Endothelial cell (in vitro differentiated cells): ENCODE measurements at places on chromosomes 6 and 20.

DNA sequence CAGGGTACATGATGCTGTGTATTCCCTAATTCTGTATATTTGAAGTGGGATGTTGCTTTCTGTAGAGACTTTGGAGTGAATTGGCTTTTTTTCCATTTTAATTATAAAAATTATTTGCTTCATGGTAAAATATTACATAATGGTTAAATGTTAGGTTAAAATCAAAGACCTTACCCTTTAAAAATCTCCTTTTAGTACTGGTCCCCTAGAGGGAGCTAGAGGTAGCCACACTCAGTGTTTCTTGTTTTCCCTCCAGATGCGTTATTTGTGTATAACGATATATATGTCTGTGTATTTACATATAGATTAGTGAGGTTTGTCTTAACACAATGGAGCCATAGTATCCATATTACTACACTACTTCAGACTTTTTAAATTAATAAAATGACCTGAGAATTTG, 146.7 kb downstream of the PLCB4 start:
- no peak for DNase-seq

GRCh38 chr6:88626460-88626859, 337.0 kb downstream of the RNGTT start:
- DNase-seq = no peak

DNA sequence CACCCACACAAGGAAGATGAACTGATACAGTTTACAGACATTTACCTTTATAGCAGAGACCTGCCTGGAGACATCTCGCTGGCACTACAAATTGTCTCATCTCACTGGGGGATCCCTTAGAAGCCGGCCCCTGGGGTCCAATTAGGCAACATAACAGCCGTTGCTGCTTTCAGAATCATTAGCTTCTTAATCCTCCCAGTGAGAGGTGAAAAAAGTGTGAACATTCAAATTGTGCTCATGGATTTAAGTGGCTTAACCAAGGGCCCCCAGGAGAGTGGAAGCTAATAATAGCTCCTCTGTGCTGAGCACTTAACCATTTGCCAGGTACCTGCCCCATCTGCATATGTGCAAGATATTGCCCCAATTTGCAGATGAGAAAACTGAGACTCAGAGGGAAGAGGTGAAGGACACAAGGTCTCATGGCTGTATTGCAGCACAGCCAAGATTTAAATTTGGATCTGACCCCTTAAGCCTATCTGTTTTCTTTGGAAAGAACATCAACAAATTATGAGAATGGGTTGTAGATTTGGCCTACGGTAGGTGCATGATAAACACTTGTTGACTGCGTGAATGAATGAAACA, 101.0 kb downstream of the EYA2 start:
- no peak for DNase-seq

DNA sequence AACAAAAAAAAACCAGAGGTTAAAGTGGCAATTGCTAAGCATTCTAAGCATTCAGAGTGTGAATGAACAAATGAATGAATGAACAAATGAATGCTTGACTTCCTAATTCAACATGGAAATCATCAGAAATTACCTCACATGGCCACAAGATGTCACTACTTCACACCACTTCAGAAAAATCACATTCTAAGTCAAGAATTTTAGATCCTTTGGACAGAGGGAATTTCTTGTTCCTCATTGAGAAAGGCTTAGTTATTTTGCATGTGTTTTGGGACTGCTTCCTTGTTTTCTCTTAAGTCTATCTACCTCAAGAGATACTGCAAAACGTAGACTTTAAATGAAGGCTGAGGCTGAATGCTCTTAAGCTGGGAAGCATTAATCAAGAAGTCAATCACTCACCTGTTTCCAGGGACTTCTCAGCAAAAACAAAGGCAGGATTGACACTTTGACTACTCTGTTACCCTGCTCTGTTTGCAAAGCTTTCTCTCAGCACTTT, 120.2 kb downstream of the MBOAT1 start:
- peak; percentile 24 for DNase-seq

GRCh38 chr6:74967821-74968220, 238.0 kb downstream of the COL12A1 start:
- no peak for DNase-seq

GRCh38 chr20:57544838-57545564, 15.9 kb upstream of the PCK1 start:
- no peak for DNase-seq

- DNase-seq = no peak
Observed at GRCh38 chr6:3133515-3133914, 15.0 kb downstream of the BPHL start.

GRCh38 chr20:44967207-44967807, 995 bp downstream of the STK4 start:
- no peak for DNase-seq

DNA sequence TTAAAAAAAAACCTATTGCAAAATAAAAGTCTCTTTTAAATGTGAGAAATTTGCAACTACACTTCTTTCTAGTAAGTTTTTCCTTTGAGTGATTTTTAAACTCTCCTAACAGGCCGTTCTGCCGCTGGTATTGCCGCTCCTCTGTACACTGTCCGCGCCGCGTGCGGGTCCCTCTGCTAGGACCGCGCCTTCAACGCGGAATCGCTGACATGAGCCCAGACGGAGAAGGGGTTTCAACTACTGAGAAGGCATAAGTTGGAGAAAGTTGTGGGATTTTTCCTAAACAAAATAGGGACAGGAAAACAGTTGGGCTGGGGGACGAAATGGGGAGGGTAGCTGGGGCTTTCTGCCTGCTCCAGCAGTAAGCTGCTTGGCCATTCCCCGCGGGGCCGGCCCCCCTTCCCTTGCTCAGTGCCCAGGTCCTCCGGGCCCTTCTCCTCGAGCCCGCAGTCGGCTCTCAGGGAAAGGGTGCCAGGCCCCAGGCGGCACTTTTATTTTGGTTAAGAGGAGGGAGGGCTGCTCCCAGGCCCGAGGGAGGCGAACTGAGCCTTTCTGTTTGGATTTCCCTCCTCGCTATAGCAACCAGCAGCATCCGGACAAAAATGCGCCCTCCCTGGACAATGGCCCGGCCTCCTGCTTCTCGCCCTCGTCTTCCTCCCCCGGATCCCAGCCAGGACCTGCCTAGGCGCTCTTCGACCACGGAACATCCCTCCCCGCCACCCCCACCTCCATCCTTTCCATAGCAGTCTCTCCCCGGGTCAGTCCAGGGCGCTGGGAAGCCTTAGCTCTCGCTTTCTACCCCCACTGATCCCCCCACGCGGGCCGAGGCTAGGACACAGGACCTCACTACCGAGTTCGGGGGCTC, 6.8 kb upstream of the POU3F2 start:
- peak; percentile 72 for DNase-seq

DNA sequence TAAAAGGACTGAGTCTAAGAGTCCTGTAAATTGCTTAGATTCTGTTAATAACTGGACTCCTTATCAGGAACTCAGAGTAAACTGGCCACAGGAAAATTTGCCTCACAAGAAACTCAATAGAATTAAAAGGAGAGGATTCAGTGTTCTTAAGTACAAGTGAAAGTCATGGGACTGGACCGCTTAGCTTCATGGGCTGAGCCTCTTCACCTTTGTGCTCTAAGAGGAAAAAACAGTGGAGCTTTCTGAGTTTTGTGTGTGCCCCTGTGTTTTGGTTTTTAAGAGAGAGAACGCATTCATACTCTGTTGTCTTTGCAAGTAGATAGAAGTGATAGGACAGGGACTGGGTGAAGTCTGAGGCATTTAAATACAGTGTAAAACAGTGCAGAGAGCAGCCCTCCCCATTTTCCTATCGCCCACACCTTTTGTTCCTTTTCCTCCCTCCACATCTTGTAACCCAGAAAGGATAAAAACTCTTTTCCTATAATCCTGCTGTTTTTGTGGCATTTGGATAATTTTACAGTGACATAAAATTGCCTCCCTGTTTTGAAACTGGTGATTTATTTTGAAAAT, 49.6 kb downstream of the FOXO3 start:
- DNase-seq = no peak

DNA sequence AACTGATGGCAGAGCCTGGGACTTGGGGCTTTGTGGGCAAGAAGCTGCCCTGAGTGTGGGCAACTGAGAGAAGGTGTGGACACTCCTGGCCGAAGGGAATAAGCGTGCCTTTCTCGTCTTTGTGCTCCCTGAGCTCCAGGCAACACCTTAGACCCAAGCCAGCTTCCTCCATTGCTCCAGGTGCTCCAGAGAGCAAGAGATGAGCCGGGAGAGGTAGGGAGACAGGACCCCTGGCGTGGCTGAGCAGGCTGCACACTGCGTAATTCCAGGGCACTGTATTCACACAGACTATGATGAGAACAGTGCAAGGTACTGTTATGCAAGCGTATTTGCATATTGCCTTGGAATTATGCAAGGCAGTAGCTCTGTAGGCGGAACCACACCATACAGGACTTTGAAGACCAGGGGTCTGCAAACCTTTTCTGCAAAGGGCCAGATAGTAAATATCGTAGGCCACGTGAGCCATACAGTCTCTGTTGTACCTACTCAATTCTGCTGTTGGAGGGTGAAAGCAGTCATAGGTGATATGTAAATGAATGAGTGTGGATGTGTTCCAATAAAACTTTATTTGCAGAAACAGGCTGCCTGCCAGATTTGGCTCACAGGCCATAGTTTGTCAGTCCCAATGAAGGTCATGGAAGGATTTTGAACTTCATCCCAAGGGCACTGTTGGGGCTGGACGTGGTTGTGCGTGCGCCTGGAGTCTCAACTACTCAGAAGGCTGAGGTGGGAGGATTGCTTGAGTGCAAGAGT, 42.1 kb upstream of the FAM83D start:
- DNase-seq = no peak

DNA sequence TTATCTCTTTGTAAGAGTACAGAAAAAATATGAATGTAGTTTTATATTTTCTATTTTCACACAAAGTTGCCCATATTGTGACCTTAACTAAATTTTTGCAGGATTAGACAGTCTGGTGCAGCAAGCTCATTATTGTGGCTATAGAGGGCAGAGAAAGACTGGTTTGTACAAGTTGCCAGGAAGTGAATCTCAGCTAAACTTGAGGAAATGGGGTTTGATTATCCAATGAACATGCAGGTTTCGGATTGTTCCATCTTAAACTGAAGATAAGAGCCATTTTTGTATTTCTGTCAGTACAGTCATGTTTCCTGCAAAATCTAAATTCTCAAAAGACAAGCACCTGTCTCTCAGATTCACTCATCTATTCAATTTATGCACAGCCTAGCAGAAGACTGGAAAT, 390.9 kb downstream of the MMUT start:
- DNase-seq = no peak

DNA sequence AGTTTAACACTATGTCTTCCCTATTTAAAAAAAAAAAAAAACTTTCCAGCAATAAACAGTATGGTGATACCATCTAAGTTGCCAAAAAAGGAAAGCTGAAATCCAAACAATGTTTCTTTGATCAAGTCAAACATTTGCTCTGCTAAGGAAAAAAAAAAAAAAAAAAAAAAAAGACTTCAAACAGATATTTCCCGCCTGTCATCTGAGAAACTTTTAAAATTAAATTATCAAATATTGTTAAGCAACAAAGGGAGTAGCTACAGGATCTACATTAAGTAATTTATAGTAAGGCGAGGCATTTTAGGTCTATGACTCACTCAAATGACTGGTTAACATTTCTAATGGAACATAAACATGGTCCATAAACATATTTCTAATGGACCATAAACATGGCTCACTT, 121.2 kb downstream of the DST start:
- DNase-seq = no peak

DNA sequence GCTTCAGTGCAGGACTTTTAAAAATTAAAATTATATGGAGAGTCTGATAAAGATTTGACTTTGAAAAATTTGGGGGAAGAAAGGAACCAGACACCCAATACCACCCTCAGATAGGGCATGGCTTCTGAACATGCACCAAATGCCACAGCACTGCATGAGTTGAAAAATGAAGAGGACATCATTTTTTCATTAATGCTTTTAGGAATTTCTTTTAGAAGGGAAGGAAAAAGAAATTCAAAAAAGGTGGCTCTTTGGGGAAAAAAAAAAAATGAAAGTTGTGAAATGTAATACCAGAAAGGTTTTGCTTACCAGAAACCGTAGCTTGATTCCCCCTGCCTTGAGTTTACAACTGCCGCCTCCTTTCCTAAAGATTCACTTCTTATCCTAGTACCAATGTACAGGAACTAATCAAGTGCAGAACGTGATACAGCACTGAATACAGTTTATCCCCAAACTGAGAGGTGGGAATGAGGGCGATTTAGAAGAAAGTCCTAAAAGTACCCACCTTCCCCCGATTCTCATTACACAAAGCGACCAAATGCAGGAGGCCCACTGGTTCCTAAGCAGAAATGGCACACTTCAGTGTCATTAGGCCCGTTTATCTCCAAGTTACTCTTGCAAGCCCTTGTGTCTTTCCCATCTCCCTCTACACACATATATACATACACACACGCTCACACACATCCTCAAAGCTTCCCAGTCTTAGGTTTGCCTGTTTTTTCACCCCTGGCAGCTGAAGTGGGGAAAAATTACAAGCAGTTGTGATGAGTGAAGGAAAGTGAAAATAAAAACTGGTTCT, 2.8 kb downstream of the PPP1R10 start:
- no peak for DNase-seq

GRCh38 chr6:45654673-45655072, 276.9 kb upstream of the SUPT3H start:
- DNase-seq = no peak

- DNase-seq = no peak
Observed at GRCh38 chr20:63169681-63170080, 46.2 kb downstream of the YTHDF1 start.

DNA sequence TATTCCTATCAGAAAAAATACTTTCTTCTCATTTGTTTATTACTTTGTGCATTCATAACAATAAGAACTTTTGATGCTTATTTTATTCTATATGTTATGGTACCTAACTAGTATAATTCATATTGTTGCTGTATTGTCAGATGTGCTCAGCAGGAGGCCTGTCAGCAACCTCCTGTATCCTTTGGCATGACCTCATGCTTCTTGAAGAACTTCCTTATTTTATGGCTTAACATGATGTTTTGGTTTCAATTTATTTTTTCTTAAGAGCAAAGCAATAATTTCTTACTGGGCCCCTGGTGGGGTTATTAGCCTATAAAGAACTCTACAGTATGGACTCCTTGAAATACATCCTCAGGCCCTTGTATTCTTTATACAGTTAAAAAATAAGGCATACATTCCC, 17.3 kb downstream of the GGTLC1 start:
- no peak for DNase-seq

DNA sequence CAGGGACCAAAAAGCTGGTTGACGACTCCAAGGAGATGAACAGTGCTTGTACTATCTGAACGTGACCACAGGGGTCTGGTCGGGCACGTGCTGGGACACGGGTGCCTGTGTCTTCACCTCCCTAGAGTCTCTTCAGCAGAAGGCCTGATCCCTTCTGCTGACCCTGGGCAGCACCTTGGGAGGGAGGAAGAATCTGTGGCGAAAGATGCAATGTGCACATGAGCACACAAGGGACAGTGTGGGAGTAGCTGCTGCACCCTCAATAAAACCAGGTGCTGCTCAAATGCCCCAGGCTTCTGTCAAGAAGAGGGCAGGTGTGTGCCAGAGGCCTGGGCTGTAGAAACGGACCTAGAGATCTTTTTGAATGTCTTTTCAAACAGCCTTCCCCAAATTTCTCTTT, 130.6 kb upstream of the THBS2 start:
- DNase-seq = no peak

- no peak for DNase-seq
Observed at GRCh38 chr6:117989086-117989485, 82.0 kb downstream of the SLC35F1 start.
